ENCODE measurements at places on chromosomes 1 and 21.

DNA sequence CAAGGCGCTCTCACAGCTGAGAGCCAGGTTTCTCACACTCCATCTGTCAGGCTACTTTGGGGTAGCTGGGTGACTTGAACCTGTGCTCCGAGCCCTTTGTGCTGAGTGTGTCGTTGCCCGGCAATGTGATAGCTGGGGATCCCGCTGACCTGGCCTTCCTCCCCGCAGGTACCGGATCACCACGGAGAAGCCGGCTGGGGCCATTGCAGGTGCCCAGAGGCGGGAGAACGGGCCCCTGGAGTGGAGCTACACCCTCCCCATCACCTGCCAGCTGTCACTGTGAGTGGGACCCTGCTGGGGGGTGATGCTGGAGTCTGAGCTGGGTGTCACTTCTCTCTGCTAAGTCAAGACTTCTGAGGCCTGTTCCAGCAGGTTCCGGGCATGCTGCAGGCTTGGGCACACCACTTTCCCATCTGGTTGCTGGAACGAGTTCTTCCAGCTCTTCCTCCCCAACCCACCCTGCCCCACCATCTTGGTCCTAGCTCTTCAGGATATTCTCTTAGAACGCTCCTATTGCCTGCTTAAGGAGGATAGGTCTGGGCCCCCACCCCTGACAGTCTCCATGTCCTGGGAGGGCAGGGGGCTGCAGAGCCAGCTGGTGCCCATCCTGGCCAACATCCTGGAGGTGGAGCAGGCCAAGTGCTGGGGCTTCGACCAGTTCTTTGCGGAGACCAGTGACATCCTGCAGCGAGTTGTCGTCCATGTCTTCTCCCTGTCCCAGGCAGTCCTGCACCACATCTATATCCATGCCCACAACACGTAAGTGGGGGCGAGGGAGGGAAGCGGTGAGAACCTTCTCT is 7.5 kb downstream of the IKBKE start:
- no peak for DNase-seq

DNA sequence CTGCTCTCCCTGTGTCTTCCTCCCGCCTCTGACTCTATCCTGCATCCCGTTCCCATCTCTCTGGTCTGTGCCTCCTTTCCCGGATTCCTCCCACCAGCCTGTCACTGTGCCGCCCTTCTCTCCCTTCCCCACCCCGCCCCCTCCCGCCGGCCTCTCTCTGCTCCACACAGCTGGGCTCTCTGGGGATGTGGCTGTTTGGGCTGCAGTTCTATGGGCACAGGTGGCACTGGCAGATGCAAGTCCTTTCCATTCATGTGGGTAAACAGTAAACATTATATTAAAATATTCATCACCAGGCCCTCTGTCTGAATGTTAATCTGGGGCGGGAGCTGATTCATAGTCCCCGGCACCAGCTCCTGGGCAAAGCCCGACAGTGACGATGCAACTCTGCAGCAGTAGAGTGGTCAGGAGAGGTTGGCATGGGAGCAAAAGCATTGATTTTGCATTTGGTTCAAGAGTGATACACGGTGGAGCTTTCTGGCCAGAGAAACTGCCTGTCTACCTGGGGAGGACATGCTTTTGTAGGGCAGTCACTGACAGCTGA is 249.3 kb downstream of the TNR start:
- DNase-seq, result no peak

DNA sequence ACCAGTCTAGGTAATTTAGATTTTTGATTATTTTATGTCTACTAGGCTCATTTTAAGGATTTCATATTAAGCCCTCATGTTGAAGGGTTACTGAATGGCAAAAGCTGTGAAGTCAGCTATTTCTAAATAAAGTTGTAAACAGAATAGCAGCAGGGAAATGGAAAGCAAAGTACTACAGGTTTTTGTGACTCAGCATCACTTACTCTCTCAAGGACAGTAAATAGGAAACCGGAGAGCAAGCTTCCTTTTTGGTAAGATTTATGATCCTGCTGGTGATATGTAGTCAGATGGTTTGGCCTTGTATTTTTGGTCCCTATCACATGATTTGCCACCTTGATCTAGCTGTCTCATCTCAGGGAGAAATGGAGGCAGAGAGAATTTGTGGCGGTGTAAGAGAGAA is 226.0 kb downstream of the RPS6KC1 start:
- no peak for DNase-seq

DNA sequence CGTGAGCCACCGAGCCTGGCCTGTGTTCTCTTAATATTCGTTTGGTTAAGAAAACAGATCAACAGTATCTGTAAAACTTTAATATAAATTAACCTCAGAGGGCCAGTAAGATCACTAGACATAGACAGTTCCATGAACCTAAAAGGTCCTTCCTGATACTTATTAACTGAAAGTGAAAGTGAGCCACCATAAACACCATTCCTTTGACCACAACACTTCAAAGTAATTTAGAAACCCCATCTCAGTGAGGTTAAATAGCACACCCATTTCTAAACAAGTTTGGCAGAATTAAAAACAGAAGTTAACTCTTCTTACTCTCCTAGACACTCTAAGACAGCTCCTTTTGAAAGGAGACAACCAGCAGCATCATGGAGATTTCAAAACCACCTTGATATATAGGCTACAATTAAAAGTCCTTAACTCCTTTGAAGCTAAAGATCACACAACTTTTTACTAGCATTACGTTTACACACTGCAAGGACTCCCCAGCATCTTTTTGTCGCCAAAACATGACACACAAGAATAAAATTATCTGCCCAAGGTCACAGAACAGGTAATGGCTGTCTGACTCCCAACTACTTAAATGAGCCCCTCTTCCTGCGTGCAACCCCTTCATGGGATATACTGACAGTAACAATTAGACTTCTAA is 2.2 kb downstream of the RNF19B start:
- DNase-seq, result no peak

DNA sequence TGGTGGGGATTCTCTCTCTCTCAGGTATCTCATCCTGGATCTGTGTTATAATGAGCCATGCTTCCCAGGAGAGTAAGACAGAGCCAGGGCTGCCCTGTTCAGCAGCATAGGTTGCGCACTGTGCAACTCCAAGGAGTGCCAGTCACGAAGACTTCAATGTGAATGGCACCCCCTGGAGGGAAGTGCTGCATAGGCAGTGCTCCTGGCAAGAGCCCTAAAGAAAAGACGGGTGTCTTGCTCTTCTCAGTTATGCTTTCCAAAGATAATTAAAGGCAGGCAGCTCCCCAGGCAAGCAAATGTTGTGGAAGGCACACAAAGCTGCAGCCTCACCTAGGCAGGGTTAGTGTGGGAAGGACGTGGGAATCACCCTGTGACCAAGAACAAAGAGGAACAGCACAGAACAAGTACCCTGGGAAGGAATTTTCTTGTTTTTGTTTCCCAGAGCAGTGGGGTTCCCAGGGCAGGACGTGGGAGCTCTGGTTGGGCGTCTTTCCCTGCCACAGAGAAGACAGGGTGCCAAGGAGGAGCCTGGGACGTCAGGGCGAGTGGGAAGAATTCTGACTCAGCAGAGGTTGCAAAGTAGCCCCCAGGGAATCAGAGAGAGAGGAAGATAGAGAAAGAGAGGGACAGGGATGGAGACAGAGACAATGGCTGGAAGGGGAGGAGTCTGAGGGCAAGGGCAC is 120.9 kb downstream of the KCNN3 start:
- no peak for DNase-seq

DNA sequence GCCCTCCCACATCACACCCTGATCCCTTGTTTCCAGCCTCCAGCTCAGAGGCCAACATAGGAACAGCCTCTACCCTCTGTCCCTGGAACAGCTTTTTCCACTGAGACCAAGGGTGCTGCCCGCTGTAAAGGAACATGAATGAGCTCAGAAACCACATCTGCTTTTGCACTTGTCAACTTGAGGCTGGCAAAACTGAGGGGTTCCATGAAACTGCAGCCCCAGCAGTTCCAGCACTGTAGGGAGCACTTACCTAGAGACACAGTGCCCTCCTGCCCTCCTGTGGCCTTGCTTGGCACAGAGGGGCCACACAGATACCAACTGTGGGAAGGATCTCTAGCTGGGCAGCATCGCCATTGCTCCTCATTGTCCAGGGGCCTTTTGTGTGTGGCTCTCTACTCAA is 51.7 kb downstream of the ITPKB start:
- no peak for DNase-seq

DNA sequence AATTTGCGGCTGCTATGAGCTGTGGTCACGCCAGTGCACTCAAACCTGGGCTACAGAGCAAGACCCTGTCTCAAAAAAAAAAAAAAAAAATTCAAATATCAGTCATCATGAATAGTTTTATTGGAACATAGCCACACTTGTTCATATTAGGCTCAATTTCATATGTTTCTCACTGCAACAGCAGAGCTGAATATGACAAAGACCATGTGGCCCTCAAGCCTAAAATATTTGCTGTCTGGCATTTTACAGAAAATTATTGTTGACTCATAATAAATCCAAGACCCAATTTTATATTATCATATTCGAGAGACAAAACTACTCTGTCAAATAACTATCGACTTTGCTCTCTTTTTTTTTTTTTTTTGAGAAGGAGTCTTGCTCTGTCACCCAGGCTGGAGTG is 11.0 kb downstream of the BECN2 start:
- DNase-seq, result no peak

- no peak for DNase-seq
These were observed 10.4 kb upstream of the GJA9 start for GRCh38 chr1:38891753-38892152.

- peak; percentile 85 for DNase-seq
These were observed at the start of gene UBE2J2 for GRCh38 chr1:1273512-1274298. Gene UBE2J2, minus strand, starts transcription at chr1:1273854. Its CDS starts 5,862 bp downstream, at chr1:1267992.

DNA sequence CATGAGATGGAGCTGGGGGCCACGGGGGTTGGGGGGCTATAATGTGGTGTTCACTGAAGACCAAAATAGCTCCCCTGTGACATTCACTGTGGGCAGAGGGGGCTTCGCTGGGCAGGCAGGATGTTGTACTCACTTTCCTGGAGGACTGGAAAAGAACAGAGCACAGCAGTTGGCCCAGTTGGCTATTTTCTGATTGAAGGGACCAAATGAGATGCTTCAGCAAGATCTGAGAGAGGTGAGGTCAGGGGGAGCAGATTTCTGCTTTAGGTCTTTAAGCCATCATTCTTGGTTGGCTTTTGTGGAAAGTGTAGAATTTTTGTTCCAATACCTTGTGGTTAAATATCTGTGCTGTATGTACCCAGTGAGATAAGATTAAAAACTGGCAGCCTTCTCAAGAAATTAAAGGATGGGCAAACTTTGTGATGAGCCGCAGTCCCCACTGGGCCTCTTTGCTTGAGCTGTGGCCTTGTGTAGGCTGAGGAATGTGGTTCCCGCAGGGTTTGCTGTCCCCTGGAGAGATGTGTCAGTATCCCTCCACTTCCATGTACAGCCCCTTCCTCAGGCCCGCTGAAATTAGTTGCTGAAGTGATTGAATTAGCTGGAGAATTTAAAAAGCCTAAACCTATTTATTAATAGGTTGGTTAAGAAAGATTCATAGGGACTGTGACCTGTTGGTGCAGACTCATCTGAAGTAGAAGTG is 80.7 kb downstream of the ATP5PO start:
- DNase-seq, result no peak

Measured in activated CD8-positive, alpha-beta memory T cell treated with anti-CD3 and anti-CD28 coated beads for 4 hours (primary cell).